ENCODE measurements at places on chromosomes 16 and 17.

DNA sequence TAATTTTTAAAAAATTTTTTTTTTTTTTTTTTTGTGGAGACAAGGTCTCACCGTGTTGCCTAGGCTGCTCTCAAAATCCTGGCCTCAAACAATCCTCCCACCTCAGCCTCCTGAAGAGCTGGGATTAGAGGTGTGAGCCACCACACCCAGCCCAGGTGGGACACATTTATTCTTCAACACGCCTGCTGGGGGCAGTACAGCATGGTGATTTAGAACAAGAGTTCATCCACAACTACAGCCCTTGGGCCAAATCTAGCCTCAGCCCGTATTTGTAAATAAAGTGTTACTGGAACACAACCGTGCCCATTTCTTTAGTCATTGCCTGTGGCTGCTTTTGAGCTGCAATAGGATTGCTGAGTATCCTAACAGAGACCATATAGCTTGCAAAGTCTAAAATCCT, 92.8 kb downstream of the KATNIP start:
- H3K4me3 ChIP-seq, result no peak overlapping the region
- DNase-seq, result no peak
- H3K36me3 ChIP-seq, result no peaks in the 10 kb centered on the region
- no peaks in the 10 kb centered on the region for H3K27me3 ChIP-seq
- H3K4me1 ChIP-seq, result no peaks in the 10 kb centered on the region
- no peak overlapping the region for H3K27ac ChIP-seq

GRCh38 chr16:49622084-49622390, 233.9 kb downstream of the ZNF423 start:
- peaks cover 5% of the 10 kb centered on the region for H3K4me1 ChIP-seq
- H3K36me3 ChIP-seq, result no peaks in the 10 kb centered on the region
- no peaks in the 10 kb centered on the region for H3K27me3 ChIP-seq
- DNase-seq, result no peak
- H3K4me3 ChIP-seq, result no peak overlapping the region

DNA sequence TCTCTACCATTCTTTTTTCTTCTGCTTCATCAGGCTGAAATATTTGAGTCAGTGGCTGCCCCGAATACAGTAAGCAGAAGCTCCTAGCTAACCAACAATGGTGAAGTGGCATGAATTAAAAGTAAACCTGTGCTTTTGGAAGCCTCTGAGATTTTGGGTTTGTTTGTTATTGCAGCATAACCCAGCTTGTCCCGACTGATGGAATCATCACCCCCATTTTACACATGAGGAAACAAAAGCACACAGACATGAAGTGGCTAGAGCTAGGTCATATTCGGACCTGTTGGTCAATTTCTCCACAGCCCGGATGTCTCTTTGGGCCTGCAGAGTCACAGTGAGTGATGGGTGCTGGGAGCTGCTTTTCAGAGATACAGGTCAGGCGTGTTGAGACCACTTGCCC, 39.4 kb downstream of the IRX5 start:
- H3K27ac ChIP-seq, result no peak overlapping the region
- no peaks in the 10 kb centered on the region for H3K4me1 ChIP-seq
- H3K36me3 ChIP-seq, result no peaks in the 10 kb centered on the region
- DNase-seq, result no peak
- peaks cover 2% of the 10 kb centered on the region for H3K27me3 ChIP-seq

DNA sequence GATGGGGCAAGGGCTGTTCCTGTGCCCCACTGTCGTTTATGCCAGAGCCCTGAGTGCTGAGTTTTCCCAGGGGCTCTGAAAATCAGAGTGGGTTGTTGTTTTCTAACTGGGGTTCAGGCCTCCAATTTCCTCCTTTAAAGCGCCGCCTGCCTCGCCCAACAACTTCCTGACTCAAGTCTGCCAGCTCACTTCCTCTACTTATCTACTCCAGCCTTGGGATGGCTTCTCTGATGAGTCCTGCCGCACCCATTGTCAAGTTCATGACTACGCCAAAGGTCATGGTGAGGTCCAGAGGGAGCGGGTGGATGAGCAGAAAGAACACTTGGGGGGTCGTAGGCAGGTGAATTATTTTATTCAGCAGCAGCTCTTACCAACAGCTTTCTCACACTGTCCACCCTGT, 104.7 kb downstream of the UTP18 start:
- no peak overlapping the region for H3K4me3 ChIP-seq
- no peak overlapping the region for H3K27ac ChIP-seq
- no peak for DNase-seq
- H3K4me1 ChIP-seq, result no peaks in the 10 kb centered on the region
- no peaks in the 10 kb centered on the region for H3K27me3 ChIP-seq

- peak; percentile 60 for DNase-seq
- H3K4me1 ChIP-seq, result no peaks in the 10 kb centered on the region
- peak within 1 kb of the TSS; percentile 46 for H3K4me3 ChIP-seq
Measured at GRCh38 chr16:19884611-19885450, at the start of gene GPRC5B. GPRC5B (minus strand) TSS chr16:19884848; CDS start chr16:19872845, 12,003 bp downstream.

DNA sequence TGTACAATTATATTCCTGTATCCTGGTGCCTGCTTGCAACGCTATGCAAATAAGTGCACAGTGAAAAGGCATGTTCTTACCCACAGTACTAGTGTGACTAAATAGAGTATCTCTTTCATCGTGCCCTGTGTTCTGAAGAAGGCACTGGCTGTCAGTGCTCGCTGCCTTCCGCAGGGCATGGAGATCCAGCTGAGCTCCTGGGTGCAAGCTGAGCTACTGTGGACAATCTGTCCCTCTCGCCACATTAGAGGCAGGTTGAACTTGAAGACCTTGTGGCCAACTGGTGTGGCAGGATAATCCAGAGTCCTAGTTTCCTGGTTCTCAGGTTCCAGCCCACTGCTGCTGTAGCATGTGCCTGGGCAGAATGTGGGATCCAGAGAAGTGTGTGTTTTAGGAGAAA, 1.9 kb upstream of the ST6GALNAC1 start:
- DNase-seq, result no peak
- H3K4me1 ChIP-seq, result no peaks in the 10 kb centered on the region
- H3K4me3 ChIP-seq, result no peak overlapping the region
- no peak overlapping the region for H3K27ac ChIP-seq
- no peaks in the 10 kb centered on the region for H3K36me3 ChIP-seq

- H3K27me3 ChIP-seq, result no peaks in the 10 kb centered on the region
- no peak overlapping the region for H3K27ac ChIP-seq
- DNase-seq, result no peak
- no peaks in the 10 kb centered on the region for H3K36me3 ChIP-seq
- no peak overlapping the region for H3K4me3 ChIP-seq
Measured at GRCh38 chr16:87816507-87817100, 50.8 kb upstream of the KLHDC4 start.

DNA sequence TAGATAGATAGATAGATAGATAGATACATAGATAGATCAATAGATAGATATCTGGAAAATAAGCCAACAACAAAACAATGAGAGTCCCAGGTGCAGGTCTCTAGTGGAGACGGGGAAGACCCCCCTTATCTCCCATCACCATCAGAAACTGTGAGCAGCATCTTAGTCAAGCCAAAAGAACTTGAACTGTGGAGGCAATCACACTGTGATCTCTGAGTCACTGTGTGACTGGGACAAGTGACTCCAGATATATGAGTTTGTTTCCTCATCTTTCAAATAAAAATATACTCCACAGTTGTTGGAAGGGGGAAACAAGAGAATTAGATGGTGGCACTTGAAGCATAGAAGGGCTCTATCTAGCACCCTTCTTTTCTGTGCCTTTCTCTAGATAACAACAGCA, 42.1 kb downstream of the NOG start:
- H3K36me3 ChIP-seq, result no peaks in the 10 kb centered on the region
- no peak overlapping the region for H3K27ac ChIP-seq

DNA sequence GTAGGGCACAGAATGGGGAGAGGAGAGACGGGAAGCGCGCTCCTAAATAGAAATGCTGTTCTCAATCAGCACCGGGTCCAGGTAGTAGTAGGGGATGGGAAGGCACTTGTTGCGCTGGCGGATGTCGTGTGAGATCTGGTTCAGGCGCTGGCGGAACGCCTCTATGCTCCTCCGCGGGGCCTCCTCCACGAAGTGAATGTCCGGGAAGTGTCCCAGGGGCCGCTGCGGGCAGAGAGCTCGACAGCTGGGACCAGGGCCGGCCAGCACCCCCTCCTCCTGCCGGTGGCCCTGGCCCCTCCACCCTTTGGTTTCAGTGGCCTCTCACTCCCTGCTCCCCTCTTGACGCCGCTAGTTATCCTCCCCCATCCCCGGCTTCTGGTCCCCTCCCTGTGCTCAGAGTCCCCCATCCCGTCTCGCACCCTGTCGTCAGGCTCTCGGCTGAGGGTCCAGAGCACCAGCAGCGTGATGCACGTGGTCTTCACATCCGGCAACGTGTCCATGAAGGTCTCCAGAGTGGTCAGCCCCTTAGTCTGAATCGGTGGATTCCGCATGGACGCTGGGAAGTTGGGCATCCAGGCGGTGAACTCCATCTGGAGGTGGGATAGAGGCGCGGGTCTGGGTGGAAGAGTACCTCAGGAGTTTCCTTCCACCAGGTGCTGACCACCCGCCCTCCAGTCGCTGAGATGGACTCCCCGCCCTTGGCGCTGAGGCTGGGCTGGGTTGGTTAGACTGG, 14.6 kb downstream of the ALOX12B start:
- no peaks in the 10 kb centered on the region for H3K36me3 ChIP-seq
- H3K4me1 ChIP-seq, result no peaks in the 10 kb centered on the region
- no peak overlapping the region for H3K4me3 ChIP-seq
- H3K27ac ChIP-seq, result no peak overlapping the region

DNA sequence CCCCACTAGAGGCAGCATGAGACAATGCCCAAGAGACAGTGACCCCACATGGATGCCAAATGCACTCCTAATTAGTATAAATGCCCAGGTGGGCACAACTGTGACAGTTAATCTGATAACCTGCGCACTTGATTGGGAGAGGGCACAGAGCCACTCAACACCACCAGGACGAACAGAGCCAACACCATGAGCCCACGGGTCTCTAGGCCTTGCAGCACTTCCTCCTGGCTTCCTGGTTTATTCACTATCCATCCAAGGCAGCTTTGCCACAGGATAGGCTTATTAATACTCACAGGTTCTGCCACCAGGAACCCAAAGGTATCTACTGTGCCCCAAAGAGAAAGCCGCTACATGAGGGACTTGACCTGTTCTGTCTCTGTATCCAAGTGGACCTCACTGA, 14.9 kb downstream of the AXIN2 start:
- no peaks in the 10 kb centered on the region for H3K27me3 ChIP-seq
- no peak for DNase-seq
- peaks cover 6% of the 10 kb centered on the region for H3K4me1 ChIP-seq
- no peak overlapping the region for H3K4me3 ChIP-seq
- no peaks in the 10 kb centered on the region for H3K36me3 ChIP-seq

DNA sequence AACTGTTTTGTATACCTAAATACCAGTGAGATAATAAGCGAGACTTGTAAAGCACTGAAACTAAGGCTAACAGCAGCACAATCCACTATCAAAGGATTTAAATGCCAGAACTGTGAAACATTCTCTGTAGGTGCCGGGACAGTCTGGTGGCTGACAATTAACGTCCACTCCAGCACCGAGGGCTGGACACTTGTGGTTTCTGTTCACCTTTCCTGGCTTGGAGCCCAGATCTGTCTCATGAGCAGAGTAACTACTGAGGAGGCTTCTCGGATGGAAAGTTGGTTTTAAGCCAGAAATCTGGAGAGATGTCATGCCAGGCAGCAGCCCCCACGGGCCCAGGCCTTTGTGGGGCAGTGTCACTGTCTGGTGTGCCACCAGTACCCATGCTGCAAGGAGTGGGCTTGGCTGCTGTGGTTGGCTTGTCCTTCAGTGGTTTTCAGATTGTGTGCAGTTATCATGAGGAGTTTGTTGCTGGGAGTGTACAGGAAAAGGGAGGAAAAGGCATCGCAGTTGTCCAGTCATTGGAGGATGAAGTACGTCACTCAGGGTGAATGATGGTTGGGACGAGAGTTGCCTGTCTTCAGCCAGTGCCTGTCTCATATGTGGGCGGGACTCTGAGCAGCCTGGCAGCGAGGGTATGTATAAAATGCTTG, 35.5 kb downstream of the UBN1 start:
- peak; percentile 31 for DNase-seq
- H3K4me1 ChIP-seq, result no peaks in the 10 kb centered on the region
- peaks cover 25% of the 10 kb centered on the region for H3K36me3 ChIP-seq
- H3K27me3 ChIP-seq, result no peaks in the 10 kb centered on the region
- H3K4me3 ChIP-seq, result no peak overlapping the region

DNA sequence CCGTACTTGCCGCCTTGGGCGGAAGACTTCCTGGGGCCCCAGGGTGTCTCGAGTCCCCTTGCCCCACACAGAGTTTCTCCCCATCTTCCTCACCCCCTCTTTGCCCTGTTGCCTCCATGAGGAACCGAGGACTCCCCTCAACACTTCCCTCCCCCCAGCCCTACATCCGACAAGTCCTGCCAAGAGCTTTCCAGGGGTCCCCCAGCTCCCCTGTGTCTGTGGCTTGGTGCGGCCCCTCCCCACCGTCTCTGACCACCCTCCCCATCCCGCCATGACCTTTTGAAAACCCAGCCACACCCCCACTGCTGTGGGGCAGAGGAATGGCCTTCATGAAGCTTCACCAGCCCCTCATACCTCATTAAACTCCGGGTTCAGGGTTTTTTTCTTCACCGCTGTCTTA, 11.4 kb downstream of the SCGB1C2 start:
- H3K27ac ChIP-seq, result no peak overlapping the region
- H3K27me3 ChIP-seq, result no peaks in the 10 kb centered on the region
- peak; percentile 59 for DNase-seq
- H3K4me3 ChIP-seq, result no peak overlapping the region

DNA sequence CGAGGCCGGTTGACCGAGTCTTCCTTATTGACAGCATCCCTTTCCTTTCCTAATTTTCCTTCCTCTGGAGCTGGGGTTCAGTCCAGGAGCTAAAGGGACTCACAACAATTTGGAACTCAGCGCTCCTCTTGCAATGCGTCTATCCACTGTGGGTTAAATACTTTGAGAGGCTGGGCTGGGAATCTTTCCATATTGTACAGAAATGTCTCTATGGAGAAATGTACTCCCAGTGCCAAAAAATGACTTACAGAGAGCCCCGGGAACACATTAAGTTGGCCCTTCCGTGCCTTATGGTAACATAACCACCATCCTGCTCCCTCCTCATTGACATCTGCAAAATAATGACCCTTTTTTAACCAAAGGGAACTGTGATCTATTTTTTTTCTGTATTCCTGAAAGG, 192.8 kb downstream of the FTO start:
- H3K4me1 ChIP-seq, result no peaks in the 10 kb centered on the region
- H3K27me3 ChIP-seq, result no peaks in the 10 kb centered on the region
- no peaks in the 10 kb centered on the region for H3K36me3 ChIP-seq
- no peak overlapping the region for H3K27ac ChIP-seq
- DNase-seq, result no peak
- H3K4me3 ChIP-seq, result no peak overlapping the region

DNA sequence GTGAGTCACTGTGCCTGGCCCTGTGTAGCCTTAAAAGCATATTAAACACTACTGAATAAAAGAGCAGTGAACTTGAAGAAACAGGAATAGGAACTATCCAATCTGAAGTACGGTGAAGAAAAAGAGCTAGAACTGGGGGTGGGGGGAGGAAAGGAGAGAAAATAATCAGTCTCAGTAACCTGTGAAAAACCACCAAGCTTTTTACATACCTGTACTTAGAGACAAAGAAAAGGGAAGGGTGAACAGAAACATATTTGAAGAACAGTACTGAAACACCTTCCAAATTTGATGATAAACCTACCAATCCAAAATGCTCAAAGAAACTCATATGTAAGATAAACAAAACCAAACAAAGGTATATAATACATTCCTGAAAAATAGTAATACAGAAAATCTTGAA, 77.5 kb downstream of the USP32 start:
- no peak overlapping the region for H3K4me3 ChIP-seq
- H3K27me3 ChIP-seq, result no peaks in the 10 kb centered on the region
- no peaks in the 10 kb centered on the region for H3K4me1 ChIP-seq
- DNase-seq, result no peak
- H3K27ac ChIP-seq, result no peak overlapping the region
